ENCODE measurements at places on chromosomes 12 and 14.

- DNase-seq: no peak
Observed at GRCh38 chr14:22634233-22634900, 9.8 kb downstream of the OR6J1 start.

DNA sequence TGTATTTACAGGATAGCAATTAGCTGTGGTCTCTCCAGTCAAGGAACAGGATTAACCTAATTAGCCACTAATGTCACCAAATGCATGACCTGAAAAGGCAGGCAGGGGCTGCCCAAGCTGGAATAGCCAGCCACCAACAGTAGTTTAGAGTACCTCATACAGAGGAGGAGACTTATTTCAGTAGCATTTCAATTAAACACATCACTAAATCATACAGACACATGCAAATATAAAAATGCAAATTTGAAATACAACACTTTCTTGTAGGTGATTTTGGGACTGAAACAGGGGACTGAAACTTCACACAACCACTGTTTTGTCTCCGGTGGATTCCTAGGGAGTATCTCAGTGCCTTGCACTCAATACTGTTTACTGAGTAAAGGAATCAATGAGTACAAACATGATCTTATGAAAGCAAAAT is 636 bp upstream of the IFNG-AS1 start:
- DNase-seq: no peak

DNA sequence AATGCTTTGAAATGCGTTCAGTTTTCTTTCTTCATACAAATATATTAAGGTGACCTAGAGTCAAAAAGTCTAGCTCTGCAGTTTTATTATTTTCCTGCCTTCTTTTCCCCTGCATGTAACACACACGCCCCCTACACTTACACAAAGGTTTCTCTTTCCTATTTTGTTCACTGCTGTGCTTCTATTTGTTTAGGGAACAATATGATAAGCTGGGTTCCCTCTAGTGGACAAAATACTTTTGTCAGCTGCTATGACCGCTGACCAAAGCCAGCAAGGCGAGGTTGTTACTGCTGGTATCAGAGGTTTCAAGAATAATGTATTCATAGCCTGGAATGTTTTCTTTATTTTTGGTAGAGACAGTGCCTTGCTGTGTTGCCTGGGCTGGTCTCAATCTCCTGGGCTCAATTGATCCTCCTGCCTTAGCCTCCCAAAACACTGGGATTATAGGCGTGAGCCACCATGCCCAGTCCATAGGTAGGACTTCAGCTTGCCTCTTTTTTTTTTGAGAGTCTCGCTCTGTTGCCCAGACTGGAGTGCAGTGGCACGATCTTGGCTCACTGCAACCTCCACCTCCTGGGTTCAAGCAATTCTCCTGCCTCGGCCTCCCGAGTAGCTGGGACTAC is 33.4 kb downstream of the FNTB start:
- no peak for DNase-seq

DNA sequence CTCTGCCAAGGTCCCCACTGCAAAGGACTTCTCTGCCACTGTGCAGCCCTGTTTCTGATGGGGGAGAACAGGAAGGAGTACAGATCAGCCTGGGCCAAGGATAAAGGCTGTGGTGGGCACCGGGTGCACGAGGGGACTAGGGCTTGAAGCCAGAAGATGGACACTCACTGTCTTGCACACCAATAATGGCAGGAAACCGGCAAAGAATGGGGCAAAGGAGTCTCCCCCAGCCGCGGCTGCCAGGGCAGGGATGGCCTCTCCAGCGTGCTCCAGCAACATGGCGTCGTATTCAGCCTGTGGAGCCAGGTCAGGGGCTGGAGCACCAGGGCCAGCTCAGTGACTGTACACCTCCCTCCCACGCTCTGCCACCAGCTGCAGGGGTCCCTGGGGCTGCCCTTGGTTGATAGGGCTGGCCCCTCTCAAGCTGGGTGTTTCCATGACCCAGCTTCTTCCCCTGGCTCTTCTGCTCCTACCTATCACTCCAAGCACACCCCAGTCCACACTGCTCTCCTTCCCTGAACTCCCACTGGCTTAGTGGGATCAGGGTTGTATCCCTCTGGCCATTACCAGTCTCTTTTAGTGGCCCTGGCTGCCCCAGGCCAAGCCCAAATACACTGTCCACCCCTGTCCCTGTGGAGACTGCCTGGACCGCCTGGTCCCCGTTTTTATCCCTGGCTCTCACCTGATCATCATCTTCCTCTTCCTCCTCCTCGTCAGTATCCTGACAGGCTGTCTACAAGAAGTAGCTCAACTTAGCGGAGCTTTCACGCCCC is 6.3 kb downstream of the IPO4 start:
- no peak for DNase-seq

- DNase-seq: no peak
Observed at GRCh38 chr14:41986700-41987099, 380.0 kb downstream of the LRFN5 start.

DNA sequence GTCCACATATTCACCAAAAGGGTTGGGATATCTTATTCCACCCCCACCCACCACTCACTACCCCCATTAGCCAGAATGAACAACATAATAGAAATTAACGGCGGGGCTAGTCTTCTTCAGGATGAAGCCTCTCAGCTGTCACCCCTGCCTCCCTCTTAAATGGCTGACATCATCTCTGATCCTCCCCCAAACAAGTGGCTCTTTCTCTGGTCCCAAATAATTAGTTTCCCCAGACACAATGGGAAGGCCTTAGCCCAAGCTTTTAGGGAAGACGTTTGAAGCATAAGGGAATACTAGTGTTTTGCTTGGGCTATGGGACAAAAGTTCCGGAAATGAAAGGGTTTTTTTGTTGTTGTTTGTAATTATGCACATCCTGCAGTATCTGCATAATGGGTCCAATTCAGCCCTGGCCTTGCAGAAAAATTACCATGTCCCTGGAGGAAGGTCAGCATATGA is 13.8 kb downstream of the STON2 start:
- no peak for DNase-seq

- no peak for DNase-seq
Observed at GRCh38 chr12:53476769-53477209, 22.5 kb downstream of the MAP3K12 start.

DNA sequence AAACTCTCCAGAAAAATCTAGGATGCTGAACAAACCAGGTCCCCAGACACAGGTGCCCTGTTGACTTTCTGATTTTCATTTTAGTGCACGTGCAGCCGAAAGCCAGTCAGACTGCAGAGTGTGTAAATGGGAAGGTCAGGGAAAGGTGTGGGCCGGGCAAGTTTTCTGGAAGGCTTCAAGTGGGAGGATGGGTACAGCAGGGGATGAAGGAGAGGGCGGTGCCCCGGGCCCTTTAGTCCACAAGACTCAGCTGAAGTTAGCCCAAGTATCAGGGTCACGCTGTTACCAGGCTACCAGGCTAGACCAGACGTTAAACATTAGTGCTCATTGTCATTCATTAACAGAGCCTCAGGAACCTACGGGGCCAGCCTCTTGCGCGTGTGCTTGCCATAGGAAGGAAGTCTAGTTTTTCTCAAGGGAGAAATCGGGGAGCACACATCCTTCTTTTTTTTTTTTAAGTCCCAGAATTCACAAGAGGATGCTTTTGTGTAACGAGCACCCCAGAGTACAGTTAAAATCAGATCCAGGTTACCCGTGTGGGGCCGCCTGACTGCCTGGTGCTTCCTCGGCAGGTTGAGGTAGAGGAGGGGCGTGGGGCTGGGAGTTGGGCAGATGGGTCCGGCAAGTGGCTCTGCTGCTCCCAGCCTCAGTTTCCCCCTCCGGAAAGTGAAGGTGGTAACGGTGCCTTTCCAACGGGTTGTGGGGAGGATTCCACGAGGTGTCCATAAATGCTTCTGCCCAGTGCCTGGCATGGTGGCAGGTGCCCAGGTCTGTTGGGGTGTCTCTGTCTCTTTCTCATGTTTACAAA is 19.1 kb downstream of the BCL7A start:
- no peak for DNase-seq

DNA sequence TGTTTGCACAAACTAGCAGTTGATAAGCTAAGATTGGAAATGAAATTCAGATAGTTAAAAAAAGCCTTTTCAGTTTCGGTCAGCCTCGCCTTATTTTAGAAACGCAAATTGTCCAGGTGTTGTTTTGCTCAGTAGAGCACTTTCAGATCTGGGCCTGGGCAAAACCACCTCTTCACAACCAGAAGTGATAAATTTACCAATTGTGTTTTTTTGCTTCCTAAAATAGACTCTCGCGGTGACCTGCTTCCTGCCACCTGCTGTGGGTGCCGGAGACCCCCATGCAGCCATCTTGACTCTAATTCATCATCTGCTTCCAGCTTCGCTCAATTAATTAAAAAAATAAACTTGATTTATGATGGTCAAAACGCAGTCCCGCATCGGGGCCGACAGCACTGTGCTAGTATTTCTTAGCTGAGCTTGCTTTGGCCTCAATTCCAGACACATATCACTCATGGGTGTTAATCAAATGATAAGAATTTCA is 335.6 kb downstream of the TMEM121 start:
- peak; percentile 57 for DNase-seq

DNA sequence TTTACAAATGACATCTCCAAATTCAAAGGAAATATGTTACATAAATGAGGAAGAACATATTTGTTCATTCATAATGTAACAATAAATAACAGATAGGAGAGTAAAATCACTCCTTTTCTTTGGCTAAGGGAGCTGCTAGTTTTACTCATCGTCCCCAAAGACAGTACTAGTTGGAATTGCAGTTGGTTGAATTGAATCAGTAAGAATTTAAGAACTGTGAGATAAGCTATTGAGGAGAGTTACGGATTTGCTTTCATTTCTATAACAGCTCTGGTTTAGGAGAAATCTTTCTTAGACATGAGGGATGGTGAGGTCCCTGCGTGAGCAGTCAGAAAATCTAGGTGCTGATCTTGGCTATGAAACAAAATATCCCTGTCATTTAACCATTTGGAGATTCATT is 402.8 kb downstream of the AEBP2 start:
- DNase-seq: no peak

GRCh38 chr12:78269620-78270019 is 438.9 kb downstream of the NAV3 start:
- no peak for DNase-seq

DNA sequence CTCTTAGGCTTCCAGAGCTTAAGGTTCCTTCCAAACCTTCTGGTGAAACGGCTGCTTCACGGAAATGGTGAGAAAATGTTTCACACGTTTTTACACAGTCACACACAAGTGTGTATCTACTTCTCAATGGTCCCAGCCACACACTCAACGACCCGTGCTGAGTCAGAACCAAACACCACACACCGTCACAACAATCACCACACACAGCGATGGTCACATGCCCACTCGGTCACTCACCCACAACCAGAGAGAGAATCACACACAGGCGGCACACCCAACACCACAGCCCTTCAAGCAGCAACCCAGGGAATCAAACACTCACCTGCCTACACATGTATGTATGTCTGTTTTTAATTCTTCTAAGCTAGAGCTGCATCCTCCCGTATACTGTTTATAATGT is 12.6 kb upstream of the PLEKHD1 start:
- DNase-seq: no peak

- no peak for DNase-seq
Observed at GRCh38 chr12:84802161-84802560, 110.4 kb downstream of the SLC6A15 start.

GRCh38 chr12:127162902-127163301 is 1104.1 kb upstream of the TMEM132C start:
- no peak for DNase-seq

- DNase-seq: no peak
Observed at GRCh38 chr12:26817183-26817591, 15.8 kb downstream of the ITPR2 start.
